GM19239 (cell line): ENCODE measurements at places on chromosomes 12 and 14.

- no peak for DNase-seq
These were observed 13.4 kb downstream of the AGAP2 start for GRCh38 chr12:57724936-57725740.

DNA sequence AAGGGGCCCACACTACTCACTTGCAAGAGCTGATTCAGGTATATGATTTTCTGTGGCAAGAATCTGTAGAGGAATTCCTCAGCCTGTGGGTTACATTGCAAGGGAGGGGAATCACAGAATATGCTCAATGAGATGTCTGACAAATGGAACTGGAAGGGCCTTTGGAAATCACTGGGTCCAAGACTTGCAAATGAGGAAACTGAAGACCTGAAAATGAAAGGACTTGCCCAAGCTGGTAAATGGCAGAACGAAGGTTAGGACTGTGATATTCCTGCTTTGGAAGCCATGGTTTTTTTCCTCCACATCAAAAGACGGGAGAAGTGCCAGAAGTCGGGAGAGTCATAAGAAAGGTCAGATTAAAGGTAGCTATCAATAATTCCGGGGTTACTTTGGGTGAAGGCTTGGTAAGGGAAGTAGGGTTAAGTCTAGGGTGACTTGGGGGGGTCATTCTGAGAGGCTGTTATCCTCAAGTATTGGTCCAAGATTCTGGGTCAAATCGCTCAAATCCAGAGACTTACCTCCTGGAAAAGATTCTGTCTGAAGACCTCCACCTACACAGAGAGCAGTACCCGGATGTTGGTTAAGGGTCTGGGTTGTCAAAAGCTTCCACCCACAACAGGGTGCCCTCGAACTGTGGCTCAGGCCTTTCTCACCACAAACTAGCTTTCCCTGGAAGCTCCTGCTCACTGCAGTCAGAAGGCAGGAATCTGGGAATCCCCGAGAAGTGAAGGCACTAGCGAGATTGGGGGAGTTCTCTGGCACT, 539 bp downstream of the PSME2 start:
- DNase-seq = no peak

- DNase-seq = no peak
These were observed 147.9 kb downstream of the PPFIA2 start for GRCh38 chr12:81610955-81611889.

DNA sequence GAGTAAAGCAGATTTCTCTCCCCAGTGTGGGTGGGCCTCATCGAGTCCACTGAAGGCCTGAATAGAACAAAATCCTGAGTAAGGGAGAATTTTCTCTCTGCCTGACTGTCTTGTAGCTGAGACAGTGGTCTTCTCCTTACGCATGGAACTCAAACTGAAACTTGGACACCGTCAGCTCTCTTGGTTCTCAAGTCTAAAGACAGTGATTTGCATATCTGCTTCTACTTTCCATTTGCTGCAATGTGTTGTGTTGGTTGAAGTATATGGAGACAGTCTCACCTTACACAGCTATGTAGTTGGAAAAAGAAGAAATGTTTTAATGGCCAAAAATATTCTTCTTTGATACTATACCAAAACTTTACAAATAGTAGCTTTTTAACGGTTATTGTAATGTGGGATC, 160.2 kb upstream of the LMNTD1 start:
- peak; percentile 21 for DNase-seq

- DNase-seq = peak; percentile 46
These were observed 17.6 kb downstream of the BATF start for GRCh38 chr14:75539561-75540478.

DNA sequence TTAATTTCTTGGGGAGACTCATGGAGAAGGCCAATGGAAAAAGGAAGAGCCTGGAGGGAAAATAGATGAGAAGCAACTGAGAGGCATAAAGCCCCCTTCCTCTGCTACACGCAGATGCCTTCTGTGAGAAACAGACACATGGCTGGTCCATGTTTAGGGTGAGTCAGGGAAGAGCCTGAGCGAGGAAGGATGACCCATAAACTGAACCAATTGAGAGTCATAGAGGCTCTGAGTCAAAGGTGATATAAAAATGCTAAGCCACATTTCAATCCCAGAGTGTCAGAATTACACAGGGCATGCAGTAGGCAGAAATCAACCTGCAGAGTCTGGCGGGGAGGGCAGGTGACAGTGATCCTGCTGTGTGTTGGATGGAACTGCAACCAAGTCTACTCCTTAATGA, 30.1 kb upstream of the NEDD1 start:
- no peak for DNase-seq

DNA sequence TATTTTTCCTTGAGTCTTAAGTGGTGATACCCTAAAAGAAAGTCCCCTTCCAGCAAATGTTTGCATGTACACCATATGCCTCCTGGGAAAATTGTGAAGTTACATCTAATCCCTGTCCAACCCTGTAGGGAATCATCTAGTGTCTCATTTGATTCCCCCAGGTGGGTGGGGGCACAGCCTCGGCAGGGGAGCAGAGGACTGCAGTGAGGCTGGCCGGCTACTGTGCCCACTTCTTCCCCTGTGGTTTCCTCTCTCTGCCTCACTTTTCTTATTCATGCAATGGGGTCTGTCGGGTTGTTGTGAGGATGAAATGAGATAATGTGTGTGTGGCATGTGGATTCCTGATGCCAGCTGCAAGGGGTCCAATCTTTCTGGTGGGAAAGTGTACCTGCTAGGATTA, 6.0 kb downstream of the PAPLN start:
- DNase-seq = no peak

DNA sequence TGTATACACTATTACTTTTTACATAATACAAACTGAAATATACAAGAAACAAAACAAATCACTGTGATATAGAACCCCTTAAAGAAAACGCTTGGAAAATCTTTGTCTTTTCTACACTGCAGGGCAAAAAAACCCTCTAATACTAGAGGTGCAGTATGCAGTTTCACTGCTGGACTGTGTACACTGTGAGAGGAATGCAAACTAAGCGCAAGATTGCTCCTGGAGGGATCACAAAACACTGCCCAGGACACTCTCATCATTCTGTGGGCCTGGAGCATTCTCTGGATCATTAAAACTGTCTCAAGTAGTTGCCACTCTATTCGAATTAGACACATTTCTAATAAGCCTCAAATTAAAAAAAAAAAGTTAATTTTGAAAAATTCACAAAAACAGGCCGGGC, 217.6 kb downstream of the MED13L start:
- DNase-seq = no peak

DNA sequence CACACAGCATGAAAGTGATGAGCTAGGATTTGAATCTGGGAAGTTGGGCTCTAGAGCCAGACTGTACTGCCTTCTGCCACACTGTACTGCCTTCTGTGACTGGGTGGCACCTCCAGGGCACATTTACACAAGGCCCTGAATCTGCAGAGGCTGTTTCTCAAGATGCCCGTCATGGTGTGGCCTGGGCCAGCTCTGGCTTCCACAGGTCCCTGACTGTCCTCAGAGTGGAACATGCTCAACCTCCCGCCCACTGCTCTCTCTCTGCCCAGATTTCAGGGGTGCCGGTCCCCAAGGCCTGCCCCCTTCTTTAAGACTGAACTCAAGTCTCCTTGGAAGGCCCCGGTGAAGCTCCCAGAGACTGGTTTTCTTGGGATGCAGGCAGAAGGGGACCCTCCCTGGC, 50.2 kb downstream of the C14orf132 start:
- DNase-seq = no peak

- DNase-seq = no peak
These were observed 164.3 kb downstream of the GRIP1 start for GRCh38 chr12:66514581-66514980.

DNA sequence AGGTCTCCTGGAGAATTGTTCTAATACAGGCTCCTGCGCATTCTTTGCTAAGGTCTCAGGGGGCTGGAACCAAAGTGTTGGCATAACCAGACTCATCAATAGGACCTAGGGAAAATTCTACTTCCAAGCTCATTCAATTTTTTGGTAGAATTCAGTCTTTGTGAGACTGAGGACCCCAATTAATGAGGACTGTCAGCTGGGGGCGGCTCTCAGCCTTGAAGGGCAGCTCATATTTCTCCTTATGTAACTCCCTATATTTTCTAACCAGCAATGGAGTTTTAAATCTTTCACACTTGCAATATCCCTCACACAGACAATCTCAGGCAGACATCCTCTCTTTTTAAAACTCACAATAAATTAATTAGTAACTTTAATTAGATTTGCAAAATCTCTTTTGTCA, 476.4 kb upstream of the LRFN5 start:
- DNase-seq = no peak

GRCh38 chr14:88252498-88252897, 70.6 kb downstream of the KCNK10 start:
- DNase-seq = no peak

DNA sequence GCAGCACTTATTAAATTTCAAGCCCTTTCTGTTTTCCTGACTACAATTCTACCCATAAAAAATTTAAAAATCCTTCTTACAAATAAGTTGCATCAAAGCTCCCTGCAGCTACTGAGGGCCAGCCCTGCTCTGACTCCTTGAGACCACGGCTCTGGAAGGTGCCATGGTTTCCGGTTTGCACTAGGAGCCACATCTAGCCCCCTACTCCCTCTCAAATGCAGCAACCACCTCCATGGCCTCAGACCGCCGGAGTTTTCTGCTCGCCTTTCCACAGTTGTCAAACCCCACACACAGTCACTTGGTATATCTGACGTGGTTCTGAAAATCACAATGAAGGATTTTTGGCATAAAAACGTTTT, 30.1 kb downstream of the P2RX4 start:
- no peak for DNase-seq

DNA sequence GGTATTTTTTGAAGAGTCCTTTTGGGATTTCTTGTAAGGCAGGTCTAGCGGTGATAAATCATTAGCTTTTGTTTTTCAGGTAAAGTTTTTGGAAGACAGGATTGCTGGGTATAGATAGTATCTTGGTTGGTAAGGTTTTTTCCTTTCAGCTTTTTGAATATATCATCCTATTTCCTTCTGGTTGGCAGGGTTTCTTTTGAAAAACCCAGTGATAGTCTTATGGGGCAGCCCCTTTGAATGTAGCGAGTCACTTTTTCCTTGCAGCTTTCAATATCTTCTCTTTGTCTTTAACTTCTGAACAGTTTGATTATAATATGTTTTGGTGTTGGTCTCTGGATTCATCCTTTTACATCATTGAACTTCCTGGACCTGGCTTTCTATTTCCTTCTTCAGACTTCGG, 20.2 kb downstream of the TMX1 start:
- DNase-seq = no peak

DNA sequence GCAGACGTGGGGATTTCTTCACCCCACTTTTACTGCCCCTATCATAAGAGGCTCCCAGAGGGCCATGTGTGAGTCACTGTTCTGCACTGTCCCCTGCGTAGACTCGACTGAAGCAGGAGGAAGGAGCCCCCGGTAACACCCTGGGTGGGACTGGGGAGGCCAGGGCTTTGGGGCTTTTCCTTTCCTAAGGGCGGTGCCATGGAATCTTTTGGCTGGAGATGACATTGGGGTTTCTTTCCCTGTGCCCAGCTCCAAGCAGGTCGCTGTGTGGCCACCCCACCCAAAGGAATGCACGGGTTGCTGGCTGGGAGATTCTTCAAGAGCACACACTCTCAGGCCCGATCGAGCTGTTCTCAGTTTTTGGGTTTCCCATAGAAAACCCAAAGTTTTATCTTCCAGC, 62.3 kb upstream of the RIN3 start:
- DNase-seq = no peak

- DNase-seq = no peak
These were observed 24.6 kb upstream of the NCOR2 start for GRCh38 chr12:124592050-124592449.

- DNase-seq = no peak
These were observed 845 bp downstream of the L3HYPDH start for GRCh38 chr14:59483363-59483762.

- DNase-seq = no peak
These were observed 16.9 kb upstream of the FAM222A start for GRCh38 chr12:109696485-109697269.

- DNase-seq = no peak
These were observed 947.7 kb downstream of the GALC start for GRCh38 chr14:87045246-87045645.

DNA sequence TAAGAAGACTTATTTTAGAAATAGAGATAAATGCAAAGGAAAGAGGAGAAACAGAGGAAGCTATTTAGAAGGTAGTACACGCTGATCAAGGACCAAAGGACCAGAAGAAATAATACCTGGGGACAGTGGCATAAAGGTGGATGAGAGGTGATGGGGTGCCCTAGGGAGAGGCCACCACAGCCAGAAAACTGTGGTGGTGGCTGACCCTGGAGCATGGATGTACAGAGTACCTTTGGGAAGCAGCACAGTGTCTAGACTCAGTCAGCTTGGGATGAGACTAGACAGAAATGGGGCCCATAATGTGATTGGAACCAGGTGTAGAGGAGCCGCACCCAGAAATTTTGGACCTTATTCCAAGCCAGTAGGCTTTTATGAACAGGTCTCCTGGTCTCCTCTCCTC, 17.2 kb downstream of the RASSF8 start:
- no peak for DNase-seq

DNA sequence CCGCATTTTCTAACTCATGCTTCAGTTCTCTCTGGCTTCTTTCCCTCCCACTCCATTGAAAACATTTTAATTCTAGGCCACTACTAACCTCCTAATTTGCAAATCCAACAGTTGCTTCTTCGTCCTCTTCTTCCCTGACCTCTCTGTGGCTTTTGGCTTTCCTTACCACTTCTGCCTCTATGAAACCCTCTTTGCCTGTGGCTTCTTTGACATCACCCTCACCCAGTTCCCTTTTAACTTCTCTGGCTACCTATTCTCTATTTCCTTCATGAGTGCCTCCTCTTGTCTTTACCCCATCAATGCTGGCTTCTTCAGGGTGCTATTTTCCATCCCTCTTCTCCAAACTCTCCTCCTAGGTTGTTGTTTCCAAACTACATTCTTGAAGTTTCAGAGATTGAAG, 4.4 kb upstream of the HCFC2 start:
- no peak for DNase-seq

DNA sequence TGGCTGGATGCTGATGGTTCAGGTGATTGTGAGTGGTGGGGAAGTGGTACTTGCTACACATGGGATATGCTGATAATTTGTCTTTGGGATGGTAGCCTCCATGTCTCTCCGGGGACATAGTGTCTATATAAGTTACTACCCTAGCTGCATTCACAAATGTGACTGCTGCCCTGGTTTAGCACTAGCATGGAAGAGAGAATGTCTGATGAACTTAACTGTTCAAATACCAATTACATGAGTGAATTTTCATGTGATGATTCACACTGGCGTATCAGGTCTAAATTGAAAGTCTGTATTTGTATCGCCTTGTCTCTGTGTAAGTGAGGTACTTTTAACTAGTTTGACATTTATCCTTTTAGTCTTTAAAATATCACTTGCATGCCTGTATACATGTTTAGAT, 34.4 kb downstream of the ATF7IP start:
- no peak for DNase-seq
